ENCODE measurements at places on chromosomes 1 and 21.

- DNase-seq = no peak
These were observed 14.3 kb downstream of the L1TD1 start for GRCh38 chr1:62208970-62209369.

DNA sequence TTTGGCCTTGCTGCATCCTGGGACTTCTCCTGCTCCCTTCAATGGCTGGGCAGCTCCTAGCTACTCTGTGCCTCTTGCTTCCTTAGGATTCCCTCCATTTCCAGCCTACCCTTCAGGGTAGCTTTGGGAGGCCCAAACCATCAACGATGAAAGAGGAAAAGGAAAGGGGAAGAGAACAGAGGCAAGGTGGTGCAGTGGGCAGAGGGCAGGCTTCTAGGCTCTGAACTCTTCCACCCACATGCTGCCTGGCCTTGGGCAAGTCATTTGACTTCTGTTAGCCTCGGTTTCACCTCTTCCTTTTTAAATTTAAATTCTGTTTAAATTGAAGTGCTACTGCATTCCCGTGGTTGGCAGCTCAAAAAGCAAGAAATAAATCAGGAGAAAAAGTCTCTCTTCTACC is 5.7 kb upstream of the PPM1J start:
- no peak for DNase-seq

DNA sequence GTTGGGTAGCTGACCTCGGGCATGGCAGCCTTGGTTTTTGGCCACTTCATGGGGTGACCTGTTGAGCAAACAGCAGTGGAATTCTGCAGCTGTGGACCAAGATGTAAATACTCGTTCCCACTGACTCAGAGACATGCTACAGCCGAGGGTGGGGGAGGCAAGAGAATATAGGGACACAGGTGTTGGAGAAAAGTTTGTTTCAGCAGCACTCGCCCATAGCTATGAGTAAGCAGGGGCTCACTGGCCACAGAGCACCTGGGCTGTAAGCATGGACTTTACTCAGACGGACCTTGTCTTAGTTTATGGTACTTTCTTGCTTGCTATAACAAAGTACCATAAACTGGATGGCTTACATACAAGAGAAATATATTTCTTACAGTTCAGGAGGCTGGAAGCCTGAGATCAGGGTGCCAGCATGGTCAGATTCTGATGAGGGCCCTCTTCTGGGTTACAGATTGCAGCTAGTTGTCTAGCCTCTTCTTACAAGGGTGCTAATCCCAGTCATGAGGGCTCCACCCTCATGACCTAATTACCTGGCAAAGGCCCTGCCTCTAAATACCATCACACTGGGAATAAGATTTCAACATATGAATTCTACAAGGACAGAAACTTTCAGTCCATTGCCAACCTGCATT is 437.2 kb upstream of the DAB1 start:
- DNase-seq = no peak

- DNase-seq = no peak
These were observed 96.6 kb downstream of the ZFYVE9 start for GRCh38 chr1:52238474-52238873.

- no peak for DNase-seq
These were observed 5.3 kb upstream of the SDE2 start for GRCh38 chr1:226004396-226004795.

- peak; percentile 51 for DNase-seq
These were observed 353.5 kb upstream of the B3GALT2 start for GRCh38 chr1:193539731-193540459.

- no peak for DNase-seq
These were observed 23.3 kb downstream of the PARK7 start for GRCh38 chr1:7984811-7985210.

DNA sequence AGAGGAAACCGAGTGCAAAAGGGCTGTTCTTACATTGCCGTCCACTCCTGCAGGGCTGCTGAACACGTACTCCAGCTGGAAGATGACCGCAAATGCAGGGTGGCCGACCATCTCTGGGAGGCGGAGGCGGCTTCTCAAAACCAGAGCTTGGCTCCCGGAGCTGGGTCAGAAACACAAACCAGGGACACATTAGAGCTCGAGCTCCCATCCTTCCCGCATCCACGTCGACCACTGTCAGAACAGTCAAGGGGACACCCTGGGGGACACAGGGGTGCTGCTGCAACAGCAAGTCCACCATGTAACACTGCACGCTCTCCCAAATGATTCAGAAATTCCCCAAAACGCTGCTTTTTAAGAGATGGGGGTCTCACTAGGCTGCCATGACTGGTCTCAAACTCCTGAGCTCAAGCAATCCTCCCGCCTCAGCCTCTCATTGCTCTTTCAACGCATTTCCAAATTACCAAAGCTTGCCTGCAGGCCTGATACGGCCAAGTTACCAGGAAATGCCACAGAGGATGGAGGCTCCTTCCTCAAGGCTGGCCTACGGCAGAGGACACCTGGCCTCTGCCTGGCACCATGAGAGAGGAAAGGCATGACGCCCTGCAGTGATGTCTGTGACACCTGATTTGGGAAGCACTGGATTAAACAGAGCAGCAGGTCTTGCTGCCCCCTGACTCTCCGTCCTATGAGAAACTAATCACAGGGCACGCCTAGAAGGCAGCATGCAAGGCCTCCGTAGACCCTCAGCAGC is 45.0 kb downstream of the NPHP4 start:
- no peak for DNase-seq

- DNase-seq = no peak
These were observed 667 bp upstream of the NID1 start for GRCh38 chr1:236065509-236066005.

DNA sequence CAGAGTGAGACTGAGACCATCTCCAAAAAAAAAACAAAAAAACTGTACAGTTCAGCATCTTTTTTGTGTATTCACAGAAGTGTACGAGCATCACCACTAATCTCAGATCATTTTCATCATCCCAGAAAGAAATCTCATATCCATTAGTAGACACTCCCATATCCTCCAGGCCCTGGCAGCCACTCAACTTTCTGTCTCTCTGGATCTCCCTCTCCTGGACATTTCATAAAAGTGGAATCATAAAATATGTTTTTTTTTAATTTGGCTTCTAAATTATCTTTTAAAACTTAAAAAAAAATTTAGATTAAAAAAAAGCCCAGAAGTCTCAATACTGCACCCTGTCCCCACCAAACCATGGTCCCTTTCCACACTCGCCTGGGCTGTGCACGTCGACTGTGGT is 22.1 kb downstream of the RIPPLY3 start:
- no peak for DNase-seq

DNA sequence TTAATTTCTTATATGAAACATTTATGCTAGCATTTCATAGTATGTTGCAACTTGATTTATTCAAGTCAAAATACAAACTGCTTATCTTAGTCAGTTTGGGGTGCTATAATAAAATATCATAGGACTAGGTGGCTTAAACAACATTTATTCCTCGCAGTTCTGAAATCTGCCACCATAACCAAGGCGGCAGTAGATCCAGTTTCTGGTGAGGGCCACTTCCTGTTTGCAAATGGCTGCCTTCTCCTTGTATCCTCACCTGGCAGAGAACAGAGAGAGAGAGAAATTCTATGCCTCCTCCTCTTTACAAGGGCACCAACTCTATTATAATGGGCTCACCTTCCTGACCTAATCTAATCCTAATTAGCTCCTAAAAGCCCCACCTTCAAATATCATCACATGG is 76.1 kb upstream of the RGS2 start:
- DNase-seq = no peak

DNA sequence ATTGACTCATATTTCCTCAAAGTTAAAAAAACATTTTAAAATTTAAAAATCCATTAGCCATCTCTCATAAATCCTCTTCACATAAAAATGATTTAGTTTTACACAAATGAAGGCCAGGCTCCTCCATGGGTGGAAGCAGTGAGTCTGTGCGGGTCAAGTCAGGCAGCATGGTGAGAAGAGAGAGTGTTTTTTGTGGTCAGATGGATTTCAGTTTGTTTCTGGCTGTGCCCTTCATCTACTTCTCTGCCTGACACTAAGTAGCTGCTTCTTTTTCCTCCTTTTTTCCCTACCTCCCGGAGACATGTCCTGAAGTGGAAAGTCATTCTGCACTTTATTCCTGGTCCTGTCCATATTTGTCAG is 10.3 kb downstream of the PLA2G4A start:
- DNase-seq = no peak

DNA sequence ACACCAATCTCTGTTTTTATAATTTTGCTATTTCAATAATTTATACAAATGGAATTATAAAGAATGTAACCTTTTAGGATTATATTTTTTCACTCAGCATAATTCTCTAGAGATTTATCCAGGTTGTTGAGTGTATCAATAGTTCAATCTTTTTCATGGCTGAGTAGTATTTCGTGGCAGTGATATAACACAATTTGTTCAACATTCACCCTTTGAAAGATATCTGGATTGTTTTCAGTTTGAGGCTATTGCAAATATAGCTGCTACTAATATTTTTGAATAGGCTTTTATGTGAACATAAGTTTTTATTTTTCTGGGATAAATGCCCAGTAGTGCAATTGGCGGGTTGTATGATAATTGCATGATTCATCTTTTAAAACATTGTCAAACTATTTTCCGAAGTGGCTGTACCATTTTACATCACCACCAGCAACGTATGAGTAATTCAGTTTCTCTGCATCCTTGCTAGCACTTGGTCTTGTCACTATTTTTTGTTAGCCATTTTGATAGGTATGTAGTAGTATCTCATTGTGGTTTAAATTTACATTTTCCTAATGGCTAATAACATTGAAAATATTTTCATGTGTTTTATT is 55.6 kb upstream of the ABCD3 start:
- DNase-seq = no peak

DNA sequence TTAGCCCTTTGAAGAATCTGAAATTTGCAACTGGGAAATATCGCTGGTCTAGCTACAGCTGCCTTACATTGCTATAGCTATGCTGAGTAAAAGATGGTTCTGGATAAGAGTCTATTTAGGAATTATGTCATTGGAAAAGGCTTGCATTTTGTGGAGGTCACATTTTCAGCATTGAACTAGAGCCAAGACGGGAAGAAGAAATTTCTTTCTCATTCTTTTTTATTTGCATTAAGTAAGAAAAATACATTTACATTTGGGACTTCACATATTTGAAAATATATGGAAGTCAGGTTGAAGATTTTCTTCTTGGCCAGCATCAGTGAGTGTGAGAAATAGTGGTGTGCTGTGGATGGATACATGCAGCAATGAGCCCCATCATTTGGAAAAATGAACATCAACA is 291.6 kb downstream of the PTBP2 start:
- no peak for DNase-seq

GRCh38 chr1:31058012-31058411 is 7.5 kb downstream of the PUM1 start:
- no peak for DNase-seq

DNA sequence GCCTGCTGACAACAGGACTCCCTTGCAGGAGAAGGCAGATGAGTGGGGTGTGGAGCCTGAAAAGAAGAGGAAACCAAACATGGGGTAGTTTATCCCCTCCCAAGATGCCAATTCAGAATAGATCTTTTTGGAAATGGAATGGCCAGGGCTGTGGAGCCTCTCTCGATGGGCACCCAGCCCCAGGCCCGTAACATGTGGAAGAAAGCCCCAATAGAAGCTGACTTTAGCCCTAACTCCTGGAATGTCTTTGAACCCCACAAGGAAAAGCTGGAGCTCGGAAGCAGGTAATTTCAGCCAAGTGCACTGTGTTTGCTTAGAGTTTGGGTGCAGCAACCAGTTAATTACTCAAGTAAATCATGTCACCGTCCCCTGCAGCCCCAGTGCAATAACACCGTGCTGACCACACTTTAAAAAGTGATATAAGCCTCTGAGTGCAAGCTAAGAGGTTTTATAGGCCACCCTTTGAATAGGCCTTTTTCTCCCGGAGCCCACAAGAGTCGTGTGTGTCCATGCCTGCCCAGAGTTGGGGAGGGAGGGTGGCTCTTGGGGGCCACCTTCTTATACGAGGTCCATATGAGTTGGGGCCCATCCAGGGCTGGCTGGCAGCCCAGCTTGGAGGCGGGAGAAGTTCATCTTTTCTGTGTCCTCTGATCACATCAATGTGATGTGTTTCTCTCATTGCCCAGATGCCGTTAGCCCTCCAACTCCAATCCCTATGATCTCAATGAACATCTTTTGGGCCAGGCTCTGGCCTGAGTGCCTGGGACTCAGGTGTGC is 153.2 kb downstream of the TRABD2B start:
- DNase-seq = no peak

DNA sequence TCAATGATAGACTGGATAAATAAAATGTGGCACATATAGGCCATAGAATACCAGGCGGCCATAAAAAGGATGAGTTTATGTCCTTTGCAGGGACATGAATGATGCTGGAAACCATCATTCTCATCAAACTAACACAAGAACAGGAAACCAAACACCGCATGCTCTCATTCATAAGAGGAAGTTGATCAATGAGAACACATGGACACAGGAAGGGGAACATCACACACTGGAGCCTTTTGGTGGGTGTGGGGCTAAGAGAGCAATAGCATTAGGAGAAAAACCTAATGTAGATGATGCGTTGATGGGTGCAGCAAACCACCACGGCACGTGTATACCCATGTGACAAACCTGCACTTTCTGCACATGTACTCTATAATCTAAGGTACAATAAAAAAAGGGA is 883.4 kb upstream of the PRMT6 start:
- DNase-seq = no peak

DNA sequence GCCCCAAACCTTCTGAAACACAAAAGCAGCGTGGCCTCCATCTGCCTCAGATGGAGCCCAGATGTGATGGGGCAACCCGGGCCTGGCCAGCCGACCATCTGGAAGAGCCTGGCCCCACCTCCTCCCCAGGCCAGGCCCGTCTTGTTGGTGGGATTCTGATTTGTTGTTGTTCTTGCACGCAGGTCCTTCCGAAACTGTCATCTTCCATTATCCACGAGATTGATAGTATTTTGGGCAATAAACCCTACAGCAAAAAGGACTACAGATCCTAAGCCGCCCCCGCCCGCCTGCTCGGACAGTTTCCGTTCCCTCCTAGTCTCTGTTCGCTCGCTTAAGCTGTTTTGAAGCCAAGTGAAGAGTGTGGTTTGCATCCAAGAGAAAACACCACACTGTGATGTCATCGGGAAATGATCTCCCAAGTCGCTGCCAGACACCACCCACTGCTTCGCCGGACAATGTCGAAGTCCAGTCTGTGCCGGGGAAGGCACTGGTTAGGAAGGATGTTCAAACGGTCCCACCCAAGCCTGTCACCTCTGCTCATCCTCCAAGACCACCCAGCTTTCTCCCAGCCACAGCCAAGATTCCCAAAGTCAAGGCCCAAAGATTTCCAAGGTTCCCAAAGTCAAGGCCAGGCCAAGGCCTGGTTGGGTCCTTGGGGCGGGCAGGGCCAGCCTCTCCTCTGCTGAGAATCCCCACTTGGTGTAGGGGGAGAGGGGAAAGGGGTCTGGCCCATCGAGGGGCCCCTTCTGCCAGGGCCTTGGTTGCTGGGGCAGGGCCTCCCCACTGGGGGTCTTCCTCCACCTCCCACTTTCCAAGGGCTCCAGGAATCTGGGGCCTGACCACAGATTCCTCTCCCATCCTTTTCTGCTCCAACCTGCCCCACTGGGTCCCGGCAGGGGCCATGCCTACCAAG is 52.9 kb downstream of the KCNAB2 start:
- DNase-seq = no peak
